Left hindlimb (tissue), 1 donor: ENCODE measurements at places on chromosomes 1 and 21.

- DNase-seq, result no peak
Observed at GRCh38 chr1:11592752-11593151, 61.5 kb downstream of the FBXO2 start.

GRCh38 chr1:17885663-17886320 lies 130.7 kb downstream of the ACTL8 start:
- DNase-seq, result no peak

- no peak for DNase-seq
Observed at GRCh38 chr1:6700853-6701436, 671 bp downstream of the DNAJC11 start.

DNA sequence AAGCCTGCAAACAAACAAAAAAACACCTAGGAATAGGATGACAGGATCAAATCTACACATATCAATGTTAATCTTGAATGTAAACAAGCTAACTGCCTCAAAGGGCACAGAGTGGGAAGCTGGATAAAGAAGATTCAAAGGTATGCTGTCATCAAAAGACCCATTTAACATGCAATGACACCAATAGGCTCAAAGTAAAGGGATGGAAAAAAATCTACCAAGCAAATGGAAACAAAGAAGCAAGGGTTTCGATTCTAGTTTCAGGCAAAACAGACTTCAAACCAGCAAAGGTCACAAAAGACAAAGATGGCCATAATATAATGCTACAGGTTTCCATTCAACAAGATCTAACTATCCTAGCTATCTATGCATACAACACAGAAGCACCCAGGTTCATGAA lies 16.2 kb upstream of the OR2T10 start:
- no peak for DNase-seq

- DNase-seq, result no peak
Observed at GRCh38 chr1:101253976-101254674, 17.3 kb downstream of the S1PR1 start.
